ENCODE measurements at places on chromosomes 4 and X.

DNA sequence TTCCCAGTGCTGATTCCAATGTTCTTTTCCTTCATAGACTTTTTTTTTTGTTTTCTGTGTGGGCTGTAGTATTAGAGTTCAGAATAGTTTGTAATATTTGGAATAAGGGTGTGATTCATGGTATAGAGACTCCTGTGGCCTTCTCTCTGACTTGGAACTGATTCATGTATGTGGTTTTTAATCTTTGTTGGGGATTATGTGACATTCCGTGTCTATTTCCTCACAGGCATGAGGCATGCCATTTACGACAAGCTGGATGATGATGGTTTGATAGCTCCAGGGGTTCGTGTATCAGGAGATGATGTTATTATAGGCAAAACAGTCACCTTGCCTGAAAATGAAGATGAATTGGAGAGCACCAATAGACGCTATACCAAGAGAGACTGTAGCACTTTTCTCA, 44.4 kb downstream of the POLR2B start:
- peak; percentile 75 for DNase-seq

DNA sequence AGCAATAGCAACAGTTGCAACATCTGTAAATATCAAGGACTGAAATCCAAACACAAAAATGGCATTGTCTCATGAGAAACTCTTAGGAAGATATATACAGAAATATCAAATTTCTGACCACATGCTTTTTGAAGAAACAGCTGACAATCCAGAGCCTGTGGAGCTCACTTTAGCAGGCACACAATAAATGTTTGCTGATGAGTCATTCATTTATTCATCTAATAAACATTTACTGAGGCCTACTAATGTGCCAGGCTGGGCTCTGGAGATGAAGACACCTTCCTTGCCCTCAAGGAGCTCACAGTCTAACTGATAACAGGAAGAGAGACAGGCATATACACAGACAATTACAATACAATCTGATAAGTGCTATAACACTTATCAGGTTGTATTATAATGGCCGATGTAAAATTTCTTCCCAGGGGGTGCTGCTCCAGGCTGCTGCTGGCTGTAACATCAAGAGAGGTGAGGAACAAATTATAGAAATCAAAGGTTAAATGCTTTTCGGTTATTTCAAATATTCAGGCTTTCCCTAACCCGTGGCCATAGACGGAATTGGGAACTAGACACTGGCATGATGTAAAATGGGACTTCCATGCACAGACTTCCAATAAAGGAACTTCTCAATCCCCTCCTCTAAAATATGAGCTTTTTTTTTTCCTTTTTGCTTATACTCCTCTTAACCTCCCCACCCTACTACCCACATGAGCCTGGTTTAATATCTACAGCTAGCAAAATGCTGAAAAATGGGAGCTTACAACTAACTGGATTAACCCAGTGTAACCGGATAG, 16.8 kb upstream of the ZCCHC13 start:
- no peak for DNase-seq

DNA sequence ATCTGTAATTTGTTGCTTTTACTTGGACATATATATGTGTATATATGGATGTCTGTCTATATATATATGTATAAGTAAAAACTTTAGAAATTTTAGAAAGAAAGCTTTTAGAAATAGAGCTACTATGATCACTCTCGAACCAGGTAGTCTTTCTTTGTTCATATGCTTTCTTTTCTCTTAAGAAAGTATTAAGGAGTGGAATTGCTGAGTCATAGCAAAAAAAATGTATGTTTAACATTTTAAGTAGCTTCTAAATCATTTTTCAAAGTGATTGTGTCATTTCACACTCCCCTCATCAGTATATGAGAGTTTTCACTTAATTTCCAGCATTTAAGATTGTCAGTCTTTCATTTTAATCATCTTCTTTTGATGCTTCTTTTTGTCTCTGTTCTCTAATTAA, 447.9 kb upstream of the TECRL start:
- DNase-seq = no peak

DNA sequence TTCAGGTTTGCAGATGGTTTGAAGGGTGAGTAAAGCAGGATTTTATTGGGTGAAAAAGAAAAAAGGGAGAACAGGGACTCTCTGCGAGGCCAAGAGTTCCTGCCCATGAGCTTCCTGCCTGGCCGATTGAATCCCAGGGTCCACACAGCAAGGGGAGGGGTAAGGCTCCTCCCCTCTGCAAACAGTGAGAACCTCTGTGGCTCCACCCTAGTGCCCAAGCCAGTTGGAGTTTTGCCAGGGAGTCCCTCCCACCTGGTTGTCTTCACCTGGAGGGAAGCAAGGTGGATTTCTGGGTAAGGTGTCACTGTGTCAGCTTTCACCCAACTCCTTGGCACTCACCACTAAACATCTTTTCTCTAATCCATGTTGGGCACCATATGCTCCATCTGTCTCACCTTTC, 70.9 kb downstream of the PDHA2 start:
- no peak for DNase-seq

- DNase-seq = no peak
Observed at GRCh38 chr4:55020131-55020530, 105.3 kb downstream of the KDR start.

GRCh38 chrX:127306262-127306661, 486.7 kb downstream of the PRR32 start:
- DNase-seq = no peak

GRCh38 chr4:137693641-137694040, 161.3 kb upstream of the PCDH18 start:
- no peak for DNase-seq

GRCh38 chrX:38249965-38250364, 29.3 kb upstream of the SRPX start:
- DNase-seq = no peak

GRCh38 chrX:129655547-129656249, 942 bp upstream of the APLN start:
- no peak for DNase-seq

DNA sequence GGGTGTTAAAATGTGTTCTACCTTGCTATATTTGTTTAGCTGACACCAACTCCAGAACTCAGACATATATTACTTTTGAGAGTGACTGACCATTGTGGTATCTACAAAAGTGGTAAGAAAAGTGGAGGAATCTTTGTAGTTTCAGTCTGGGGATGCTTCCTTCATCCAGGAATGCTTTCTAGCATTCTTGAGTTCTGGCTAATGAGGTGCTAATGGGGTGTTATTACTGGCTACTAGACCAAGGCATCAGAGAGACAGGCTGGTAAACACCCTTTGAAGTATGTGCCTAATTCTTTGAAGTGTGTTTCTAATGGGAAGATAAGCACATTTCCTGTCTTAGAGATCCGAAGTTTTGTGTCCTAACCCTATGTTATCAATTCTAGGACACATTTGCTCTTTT, 310.4 kb downstream of the SPRY1 start:
- DNase-seq = no peak

GRCh38 chr4:86582410-86582809, 11.7 kb upstream of the PTPN13 start:
- DNase-seq = no peak

- no peak for DNase-seq
Observed at GRCh38 chrX:8037593-8038348, 110.6 kb upstream of the PNPLA4 start.

DNA sequence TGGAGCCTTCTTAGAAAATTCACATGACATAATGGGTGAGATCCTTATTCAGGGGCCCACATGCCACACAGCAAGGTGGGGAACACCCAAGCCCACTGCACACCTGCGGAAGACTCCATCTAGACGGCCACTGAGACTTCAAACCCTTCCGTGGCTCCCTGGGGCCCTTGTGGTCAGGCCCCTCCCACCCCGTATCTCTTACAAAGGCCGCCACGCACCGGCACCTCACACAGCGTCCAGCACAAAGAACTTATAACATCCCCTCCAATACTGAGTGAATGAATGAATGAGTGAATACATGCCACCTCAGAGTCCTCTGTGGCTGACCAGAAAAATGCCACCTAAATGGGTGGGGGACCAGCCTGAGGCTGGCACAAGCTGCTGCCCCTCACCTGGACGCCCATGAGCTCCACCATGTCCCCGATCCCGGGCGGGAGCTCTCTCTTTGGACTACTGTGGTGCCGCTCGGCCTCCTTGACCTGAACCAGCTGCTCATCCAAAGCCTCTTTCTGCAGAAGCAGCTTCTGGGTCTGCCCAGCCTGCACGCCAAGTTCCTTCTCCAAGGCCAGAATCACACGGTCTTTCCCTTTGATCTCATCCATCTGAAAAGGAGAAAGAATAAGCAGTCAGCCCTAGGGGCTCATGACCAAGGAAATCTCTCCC, 66.9 kb upstream of the C4orf50 start:
- DNase-seq = no peak

GRCh38 chr4:181224852-181225251, 1018.4 kb upstream of the TENM3 start:
- no peak for DNase-seq

GRCh38 chr4:157988641-157989040, 184.2 kb downstream of the GASK1B start:
- no peak for DNase-seq

DNA sequence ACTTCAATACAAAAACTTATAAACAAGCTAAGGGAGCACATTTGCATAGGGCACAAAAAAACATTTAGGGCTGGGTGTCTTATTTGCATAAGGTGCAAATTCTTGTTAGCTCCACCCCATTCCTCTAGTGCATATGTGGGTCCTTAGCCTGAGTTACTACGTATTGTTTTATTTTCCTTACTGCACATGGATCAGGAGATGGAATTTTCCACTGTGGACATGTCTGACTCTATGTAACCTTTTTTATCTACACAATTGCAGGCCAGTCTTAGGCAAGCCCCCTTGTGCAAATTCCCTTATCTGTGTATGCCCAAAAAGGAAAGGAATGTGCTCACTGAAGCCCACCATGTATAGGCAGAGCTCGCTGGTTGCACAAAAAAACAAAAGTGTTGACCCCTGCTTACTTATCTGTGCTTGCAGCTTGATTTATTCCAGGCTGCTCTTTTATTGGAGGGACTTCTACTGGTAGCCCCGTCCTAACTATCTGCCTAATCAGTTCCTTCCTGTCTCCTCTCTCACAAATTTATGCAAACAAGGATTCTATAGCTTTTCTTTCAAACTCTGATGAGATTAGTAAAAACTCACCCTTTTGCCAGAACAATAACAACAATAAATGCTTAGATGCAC, 359.0 kb upstream of the MAGEB16 start:
- DNase-seq = no peak

DNA sequence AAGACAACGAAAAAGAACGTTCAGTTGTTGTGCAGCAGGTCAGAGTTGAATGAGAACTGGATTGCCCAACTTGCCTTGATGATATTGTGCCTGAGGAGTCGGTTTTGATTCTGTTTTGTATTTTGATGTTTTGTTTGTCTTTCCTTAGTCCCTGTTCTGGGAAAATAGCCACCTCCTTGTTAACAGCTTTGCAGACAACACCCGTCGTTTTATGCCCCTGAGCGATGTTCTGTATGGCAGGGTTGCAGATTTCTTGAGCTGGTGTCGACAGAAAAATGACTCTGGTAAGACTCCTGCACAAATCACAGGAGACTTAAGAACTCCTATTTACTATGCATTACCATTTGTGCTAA, 4.5 kb downstream of the BST1 start:
- DNase-seq = no peak

DNA sequence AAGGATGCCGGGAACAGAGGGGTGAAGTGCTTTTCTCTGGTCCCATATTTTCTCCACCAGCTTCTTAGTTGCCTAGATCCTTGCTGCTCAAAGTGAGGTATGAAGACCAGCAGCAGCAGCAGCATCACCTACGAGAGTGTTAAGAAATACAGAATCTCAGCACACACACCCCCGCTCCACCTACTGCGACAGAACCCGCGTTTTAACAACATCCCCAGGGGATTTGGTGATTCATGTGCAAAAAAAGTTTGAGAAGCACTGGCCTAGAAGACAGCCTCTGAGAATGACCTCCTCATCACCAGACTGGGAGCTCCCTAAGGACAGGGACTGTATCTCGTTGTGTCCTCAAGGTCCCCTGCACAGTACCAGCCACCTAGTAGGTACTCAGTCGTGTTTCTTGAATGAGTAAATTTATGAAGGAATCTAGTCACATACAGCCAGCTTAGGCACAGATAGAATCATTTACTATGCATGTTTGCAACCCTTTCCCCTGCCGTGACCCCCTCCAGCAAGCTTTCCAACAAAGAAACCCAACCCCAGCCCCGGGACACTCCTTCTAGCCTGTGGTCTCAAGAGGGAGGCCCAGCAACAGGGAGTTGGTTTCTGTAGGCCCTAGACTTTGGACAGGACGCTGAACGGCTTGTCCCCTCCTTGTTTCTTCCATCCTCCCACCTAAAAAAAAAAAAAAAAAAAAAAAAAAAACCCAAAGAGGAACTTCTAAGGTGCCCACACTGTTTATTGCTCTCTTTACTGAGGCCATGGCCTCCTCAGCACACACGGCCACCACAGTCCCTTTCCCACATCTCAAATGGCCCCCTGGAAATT, 21.5 kb downstream of the RTL5 start:
- no peak for DNase-seq

GRCh38 chr4:121070696-121071639, 1.4 kb downstream of the NDNF start:
- DNase-seq = no peak

DNA sequence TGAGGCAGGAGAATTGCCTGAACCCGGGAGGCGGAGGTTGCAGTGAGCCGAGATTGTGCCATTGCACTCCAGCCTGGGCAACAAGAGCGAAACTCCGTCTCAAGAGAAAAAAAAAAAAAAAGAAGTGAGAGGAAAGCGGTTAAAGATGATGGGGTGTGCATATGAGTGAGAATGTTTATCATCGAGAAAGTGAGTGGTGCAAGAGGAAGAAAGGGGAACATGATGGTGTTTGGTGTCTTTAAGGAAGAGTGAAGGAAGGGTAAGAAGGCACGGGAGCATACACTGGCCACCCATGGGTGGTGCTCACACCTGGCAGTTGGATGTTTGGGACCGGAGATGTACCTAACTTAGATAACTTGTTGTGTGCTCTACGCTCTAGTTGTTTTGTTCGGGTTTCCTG, 62.2 kb downstream of the STOX2 start:
- no peak for DNase-seq

DNA sequence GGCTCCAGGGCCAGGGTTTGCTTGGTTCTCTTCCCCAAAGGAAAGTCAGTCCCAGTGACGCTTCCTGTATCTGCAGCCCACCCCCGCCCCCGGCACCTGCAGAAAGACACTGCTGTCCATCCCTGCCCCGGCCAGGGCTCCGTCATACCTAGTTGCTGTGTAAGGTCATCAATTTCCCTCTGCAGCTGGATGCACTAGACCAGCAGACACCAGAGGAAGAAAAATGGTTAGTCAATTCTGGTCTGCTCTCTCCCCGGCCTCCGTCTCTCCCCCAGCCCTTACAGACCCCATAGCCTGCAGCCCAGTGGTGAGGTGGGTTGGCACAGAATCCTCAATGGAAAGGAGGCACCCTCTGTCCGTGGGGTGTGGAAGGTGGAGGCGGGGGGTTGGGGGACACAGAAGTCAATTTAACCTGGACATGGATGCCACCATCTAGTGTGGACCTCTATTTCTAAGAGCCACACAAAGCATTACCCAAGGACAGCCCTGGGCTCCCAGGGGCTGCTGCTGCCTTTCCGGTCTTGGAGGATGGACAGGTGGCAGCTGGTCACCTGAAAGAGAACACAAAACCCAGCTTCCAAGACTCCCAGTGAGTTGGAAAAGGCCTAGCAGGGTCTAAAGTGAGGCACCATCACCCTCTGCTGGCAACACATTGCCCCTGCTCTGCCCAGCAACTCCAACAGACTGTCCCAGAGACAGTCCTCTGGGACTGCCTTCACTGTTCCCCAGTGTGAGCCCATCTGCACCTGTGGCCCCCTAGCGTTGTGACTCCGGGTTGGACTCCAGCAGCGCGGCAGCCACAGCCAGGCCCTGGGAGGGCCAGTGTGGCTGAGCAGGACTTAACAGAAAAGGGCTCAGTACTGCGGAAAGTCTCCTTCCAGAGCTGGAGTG, 40.2 kb upstream of the NHSL2 start:
- DNase-seq = no peak

GRCh38 chr4:11488657-11489452, 60.2 kb upstream of the HS3ST1 start:
- DNase-seq = no peak

All from epithelial cell of prostate (primary cell).